ENCODE measurements at places on chromosomes 2 and 18. TPM values are rescaled to one million over a fixed set of nuclear protein-coding genes. Genes with fewer than 3 reads are reported as not detected.

The G6PC2 gene
- polyA plus RNA-seq = not detected

The SATB2 gene
- polyA plus RNA-seq = 0.50 TPM

The GULP1 gene
- polyA plus RNA-seq = 2.1 TPM

The VWC2L gene
- not detected for polyA plus RNA-seq

The SPHKAP gene
- 0.03 TPM for polyA plus RNA-seq

The KLHL30 gene
- polyA plus RNA-seq = 0.29 TPM

The MORN2 gene
- 8.9 TPM for polyA plus RNA-seq

The CDCA7 gene
- 12.4 TPM for polyA plus RNA-seq

The DAW1 gene
- polyA plus RNA-seq = not detected

The RAX gene
- polyA plus RNA-seq = not detected

The NYAP2 gene
- 0.09 TPM for polyA plus RNA-seq

The KATNAL2 gene
- polyA plus RNA-seq = 3.0 TPM

The FAM98A gene
- polyA plus RNA-seq = 11.8 TPM

The PLEK gene
- polyA plus RNA-seq = 49.1 TPM

The LRATD1 gene
- polyA plus RNA-seq = 0.22 TPM

The DPP4 gene
- 4.5 TPM for polyA plus RNA-seq

The AFF3 gene
- 9.1 TPM for polyA plus RNA-seq

The KCTD1 gene
- 1.6 TPM for polyA plus RNA-seq

The TMEM247 gene
- polyA plus RNA-seq = not detected

The DLX2 gene
- 0.06 TPM for polyA plus RNA-seq

The BCL11A gene
- 41.1 TPM for polyA plus RNA-seq

The SP5 gene
- polyA plus RNA-seq = 0.20 TPM

The CD8B gene
- 6.5 TPM for polyA plus RNA-seq

The HRH4 gene
- not detected for polyA plus RNA-seq

The PTH2R gene
- polyA plus RNA-seq = 0.43 TPM

The DTYMK gene
- polyA plus RNA-seq = 38.9 TPM

The GDF7 gene
- 0.89 TPM for polyA plus RNA-seq

The COL5A2 gene
- polyA plus RNA-seq = 4.4 TPM

The CYP27C1 gene
- 0.10 TPM for polyA plus RNA-seq

The POTEE gene
- not detected for polyA plus RNA-seq

The PROKR1 gene
- not detected for polyA plus RNA-seq

The CDH7 gene
- 0.06 TPM for polyA plus RNA-seq

The MAP3K19 gene
- polyA plus RNA-seq = not detected

The STPG4 gene
- polyA plus RNA-seq = not detected

The LOXL3 gene
- polyA plus RNA-seq = 3.6 TPM

The DSG2 gene
- polyA plus RNA-seq = 0.06 TPM

The MYO7B gene
- polyA plus RNA-seq = 76.9 TPM

The REL gene
- polyA plus RNA-seq = 1.5 TPM

The FAM210A gene
- polyA plus RNA-seq = 2.7 TPM

The SERPINB3 gene
- 0.09 TPM for polyA plus RNA-seq

The MAP2 gene
- polyA plus RNA-seq = 0.48 TPM

The PTPRN gene
- polyA plus RNA-seq = 0.12 TPM

The UGT1A3 gene
- not detected for polyA plus RNA-seq

The VWA3B gene
- 0.13 TPM for polyA plus RNA-seq

The SERPINB13 gene
- 0.16 TPM for polyA plus RNA-seq

The CCT7 gene
- polyA plus RNA-seq = 112 TPM

The RRM2 gene
- 2.3 TPM for polyA plus RNA-seq

The C1QL2 gene
- not detected for polyA plus RNA-seq

The PLEKHA3 gene
- 2.3 TPM for polyA plus RNA-seq

The IL36RN gene
- polyA plus RNA-seq = not detected

The CFAP221 gene
- polyA plus RNA-seq = 0.30 TPM

The GTF2A1L gene
- polyA plus RNA-seq = 0.35 TPM

The GALR1 gene
- polyA plus RNA-seq = not detected
